Muscle of arm (tissue), 14 donors: ENCODE measurements at places on chromosomes 7 and 10.

DNA sequence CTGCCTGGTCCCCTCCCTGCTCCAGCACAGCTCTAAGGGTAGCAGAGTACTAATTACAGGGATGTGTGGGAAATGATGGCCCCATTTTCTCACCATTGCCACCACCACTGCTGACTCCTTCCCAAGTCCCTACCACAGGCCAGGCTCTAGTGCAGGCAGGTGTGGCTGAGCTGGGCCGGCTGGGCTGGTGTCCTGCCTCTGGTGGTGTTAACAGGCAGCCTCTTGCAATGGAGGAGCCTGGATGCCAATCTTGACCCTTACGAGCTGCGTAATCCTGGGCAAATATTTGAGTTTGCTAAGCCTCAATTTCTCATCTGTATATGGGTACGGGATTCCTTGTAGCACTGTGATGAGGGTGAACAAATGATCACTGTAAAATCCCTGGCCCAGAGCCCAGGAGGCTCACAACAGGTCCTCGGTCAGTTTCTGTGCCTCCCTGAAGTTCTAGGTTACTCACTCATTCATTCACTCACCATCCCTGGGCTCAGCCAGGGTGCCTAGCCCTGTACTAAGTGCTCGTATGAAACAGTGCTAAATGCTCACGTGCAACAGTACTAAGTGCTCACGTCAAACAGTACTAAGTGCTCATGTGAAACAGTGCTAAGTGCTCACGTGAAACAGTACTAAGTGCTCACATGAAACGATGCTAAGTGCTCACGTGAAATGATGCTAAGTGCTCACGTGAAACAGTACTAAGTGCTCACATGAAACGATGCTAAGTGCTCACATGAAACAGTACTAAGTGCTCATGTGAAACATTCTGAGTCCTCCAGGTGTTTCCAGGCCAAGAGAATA lies 2.3 kb upstream of the FZD9 start:
- DNase-seq, result no peak

DNA sequence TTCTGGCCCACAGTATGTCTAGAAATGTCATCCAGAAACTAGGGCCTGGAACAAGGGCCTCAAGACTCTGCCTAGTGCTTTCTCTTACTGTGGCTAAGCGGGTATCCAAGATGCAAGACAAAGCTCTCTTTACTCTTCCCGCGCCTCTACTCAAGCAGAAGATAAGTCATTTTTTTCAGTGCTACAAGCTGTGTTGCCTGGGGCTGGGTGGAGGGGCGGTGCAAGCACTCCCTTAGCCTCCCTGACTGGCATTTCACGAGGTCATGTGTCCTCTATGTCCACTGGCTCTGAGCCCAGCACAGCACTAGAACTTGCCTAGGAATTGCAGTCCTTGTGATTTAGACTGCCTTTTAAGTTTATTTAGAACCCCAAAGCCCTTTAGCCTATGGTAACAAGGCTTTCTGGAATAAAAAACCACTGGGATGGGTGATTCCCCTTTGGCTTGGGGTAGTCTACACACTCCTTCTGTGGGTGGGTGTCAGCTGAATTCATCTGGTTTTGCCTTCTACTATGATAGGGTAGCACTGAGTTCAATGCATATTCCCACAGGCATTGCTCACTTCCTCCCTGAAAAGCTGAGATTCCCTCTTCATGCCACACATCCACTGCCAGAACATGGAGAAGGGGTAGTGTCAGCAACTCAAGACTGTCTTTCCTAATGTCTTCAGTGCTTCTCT lies 371.8 kb upstream of the KCND2 start:
- DNase-seq, result no peak

GRCh38 chr10:70673043-70673928 lies 980 bp downstream of the ADAMTS14 start:
- DNase-seq, result peak; percentile 61

- no peak for DNase-seq
Measured at GRCh38 chr7:82945056-82945455, 217.6 kb downstream of the PCLO start.
